ENCODE measurements at places on chromosomes 2 and 18.

GRCh38 chr2:112709703-112710102 lies 11.1 kb upstream of the NT5DC4 start:
- DNase-seq = no peak

- no peak for DNase-seq
Measured at GRCh38 chr2:144460727-144461307, 59.1 kb downstream of the ZEB2 start.

GRCh38 chr2:55912926-55913325 lies 10.7 kb downstream of the EFEMP1 start:
- DNase-seq = no peak

GRCh38 chr2:110860630-110861029 lies 128.3 kb downstream of the ACOXL start:
- no peak for DNase-seq

DNA sequence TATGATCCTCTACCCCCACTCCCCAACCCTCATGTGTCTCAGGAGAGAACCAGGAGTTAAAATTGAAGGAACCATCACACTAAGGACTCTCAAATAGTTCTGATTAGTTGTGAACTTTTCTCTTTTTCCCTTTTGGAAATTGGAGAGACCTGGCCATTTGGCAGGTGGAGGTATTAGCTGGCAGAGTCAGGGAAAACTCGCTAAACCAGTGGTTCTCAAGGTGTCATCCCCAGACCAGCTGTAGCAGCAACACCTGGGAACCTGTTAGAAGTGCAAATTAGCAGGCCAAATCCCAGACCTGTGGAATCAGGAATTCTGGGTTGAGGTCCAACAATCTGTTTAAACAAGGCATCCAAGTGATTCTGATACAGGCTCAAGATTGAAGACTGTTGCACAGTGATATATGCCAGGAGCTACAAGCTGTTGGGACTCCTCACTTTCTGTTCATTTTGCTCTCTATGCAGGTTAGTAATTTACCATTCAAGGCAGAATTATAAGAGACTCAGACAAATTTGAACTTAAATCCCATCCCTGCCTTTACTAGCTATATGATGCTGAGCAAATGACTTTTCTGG lies 2.8 kb upstream of the TMEM131 start:
- no peak for DNase-seq

DNA sequence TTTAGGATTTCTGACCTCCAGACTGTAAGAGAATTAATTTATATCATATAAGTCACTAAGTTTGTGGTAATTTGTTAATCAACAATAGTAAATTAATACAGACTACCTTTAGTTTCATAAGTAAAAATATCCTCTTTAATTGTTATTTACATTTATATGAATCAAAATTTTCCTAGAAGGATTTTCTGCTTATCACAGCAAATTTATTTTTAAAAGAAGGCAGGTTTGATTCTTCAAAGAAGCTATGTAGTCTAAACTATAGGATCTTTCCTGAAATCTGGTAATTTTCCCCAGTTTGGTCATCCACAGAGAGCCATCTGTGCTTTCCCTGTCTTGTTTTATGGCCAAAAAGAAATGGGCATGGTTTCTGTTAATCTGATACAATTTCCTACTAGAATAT lies 13.1 kb upstream of the VRK2 start:
- no peak for DNase-seq

DNA sequence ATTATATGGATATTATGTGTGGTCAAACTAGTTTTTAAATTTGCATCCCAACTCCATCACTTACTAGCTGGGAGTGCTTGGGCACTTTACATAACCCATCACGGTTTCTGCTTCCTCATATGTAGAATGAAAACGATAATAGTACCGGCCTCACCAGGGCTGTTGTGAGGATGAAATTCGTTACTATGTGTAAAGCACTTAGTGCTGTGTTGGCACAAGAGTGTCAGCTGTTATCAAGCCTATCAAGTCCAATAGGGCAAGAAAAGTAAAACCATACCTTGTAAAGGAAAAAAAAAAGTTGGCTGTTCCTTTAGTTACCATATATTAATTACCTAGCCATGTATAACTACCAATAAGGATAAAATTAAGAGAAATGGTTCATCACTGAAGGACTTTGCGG lies 65.4 kb downstream of the TET3 start:
- no peak for DNase-seq

- DNase-seq = no peak
Measured at GRCh38 chr2:237411683-237412423, 2.1 kb downstream of the COL6A3 start.

DNA sequence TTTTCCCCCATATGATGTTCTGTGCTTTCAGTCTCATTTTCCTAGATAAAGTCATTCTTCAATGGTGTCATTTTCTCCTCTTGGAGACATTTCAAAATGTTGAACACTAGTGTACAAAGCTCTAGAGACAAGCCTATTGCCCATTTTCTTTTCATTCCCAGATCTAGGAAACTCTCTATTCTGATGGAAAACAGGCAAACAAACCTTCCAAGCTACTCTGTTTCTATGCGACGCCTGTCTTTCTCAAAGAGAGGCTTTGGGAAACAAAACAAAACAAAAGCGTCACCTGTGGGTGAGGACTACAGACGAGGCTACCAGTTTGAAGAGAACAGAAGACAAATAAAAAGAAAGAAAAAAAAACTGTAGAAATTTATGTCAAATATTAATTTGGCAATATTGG lies 311.0 kb downstream of the CBLN2 start:
- no peak for DNase-seq

GRCh38 chr2:190530248-190530900 lies 4.1 kb downstream of the NEMP2 start:
- DNase-seq = no peak

DNA sequence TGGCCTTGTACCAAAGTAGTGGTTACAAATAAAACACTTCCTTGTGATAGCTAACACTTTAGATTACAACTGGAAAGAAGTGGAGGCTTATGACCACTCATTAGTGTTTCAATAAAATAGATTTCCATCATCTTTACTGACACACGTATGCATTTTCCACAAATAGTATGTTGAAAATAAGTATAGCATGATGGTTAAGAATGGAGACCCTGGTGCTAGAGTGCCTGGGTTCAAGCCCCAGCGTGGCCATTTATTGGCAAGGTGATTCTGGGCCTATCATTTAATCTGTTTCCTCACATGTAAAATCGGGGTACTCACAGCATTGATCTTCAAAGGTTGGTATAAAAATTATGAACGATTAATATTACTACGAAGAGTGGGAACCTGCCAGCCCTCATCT lies 54.5 kb downstream of the RAPH1 start:
- DNase-seq = no peak

- DNase-seq = peak; percentile 54
Measured at GRCh38 chr18:79400091-79400590, 4.4 kb downstream of the NFATC1 start.

- no peak for DNase-seq
Measured at GRCh38 chr18:68714366-68714711, 569 bp downstream of the TMX3 start.

DNA sequence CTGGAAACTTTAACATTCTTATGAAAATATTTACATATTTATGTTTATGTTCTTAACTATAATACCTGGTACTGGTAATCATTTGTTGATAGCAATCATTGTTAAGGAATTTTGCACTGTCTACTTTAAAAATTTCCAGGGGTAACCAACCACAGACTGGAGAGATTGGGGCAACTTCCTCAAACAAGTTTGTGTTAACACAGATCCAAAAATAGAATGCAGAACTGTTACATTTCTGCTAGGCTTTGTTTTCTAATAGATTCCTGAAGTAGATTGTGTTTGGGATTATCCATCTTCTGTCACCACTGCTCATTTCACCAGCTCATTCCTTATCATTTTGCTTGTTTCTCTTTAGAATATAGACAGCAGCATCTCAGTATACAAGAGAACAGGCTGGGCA lies 23.7 kb downstream of the RNF125 start:
- no peak for DNase-seq

- DNase-seq = no peak
Measured at GRCh38 chr18:46591783-46592391, 65.1 kb downstream of the LOXHD1 start.

- no peak for DNase-seq
Measured at GRCh38 chr2:55887901-55888624, 35.5 kb downstream of the EFEMP1 start.

GRCh38 chr18:24975496-24976372 lies 376.2 kb downstream of the ZNF521 start:
- DNase-seq = no peak

- no peak for DNase-seq
Measured at GRCh38 chr2:70499253-70499652, 54.4 kb downstream of the TGFA start.

DNA sequence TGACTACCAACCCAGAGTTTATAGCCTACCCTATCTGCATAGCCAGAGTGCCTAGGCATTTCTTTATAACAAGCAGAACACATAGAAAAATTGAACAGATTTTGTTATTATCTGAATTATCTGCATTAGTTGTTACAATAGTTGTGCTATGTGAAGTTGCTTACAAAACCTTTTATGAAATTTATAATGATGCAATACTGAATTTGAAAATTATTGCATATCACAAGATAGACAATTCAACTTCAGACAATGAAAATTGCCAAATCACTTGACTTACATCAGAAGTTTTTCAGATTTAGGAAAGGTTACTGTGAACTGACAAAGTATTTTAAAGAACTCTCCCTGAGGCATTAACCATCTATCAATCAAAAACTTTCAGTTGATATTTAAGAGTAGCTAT lies 437.9 kb upstream of the PIK3C3 start:
- DNase-seq = no peak

DNA sequence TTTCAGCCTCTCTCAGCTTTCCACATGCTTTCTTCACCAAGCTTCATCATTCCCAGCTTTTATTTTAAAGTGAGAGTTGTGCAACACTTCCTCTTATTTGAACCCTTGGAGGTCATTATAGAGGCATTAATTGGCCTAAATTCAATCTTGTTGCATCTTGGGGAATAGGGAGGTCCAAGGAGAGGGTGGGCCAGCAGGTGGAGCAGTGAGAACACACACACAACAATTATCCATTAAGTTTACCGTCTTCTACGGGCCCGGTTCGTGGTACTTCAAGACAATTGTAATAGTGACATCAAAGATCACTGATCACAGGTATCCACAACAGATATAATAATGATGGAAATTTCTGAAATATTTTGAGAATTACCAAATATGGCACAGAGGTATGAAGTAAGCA lies 457.2 kb upstream of the SMIM21 start:
- DNase-seq = no peak

GRCh38 chr2:46954951-46955571 lies 39.5 kb upstream of the MCFD2 start:
- DNase-seq = no peak

DNA sequence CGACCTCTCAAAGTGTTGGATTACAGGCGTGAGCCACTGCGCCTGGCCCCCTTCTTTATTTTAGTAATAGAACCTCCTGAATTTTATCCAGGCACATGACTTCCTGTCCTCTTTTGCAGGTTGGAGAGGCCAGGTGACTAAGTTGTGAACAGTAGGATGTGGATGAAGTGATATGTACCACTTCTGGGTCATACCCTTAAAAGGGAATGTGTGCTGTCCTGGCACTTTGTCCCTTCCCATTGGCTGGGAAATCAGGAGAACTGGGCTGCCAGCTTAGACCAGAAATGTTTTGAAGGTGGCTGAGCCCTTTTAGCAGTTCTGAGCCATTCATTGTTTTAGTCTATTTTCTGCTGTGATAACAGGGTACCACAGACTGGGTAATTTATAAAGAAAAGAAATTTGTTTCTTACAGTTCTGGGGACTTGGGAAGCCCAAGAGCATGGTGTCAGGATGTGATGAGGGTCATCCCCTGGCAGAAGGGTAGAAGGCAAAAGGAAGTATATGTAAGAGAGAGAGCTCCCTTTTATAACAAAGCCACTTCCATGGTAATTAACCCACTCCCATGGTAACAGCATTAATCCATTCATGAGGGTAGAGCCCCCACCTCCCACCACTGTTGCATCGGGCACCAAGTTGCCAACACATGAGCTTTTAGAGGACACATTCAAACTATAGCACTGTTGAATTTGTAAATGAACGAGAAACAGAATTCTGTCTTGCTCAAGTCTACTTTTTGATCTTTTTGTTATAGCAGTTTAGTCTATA lies 79.1 kb downstream of the TTC27 start:
- DNase-seq = no peak
